ENCODE measurements at places on chromosomes 12 and 14.

- DNase-seq, result no peak
These were observed 13.4 kb downstream of the ATP23 start for GRCh38 chr12:57954768-57955167.

DNA sequence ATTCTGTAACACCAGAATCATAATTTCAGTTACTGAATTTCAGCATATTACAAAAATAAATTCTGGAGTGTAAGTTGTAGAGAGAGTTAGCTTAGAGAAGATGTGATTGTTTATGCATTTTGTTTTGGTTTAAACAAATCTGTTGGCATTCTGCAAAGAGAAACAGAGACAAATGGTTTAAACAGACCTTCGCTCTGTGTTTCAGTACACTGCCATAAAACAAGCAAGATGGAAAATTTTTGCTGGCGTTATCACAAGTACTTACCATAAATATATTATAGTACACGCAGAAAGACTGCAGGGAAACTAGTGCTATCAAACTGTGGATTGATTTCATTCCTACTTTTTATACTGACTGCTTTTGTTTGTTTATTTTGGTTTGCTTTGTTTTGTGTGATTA, 850.3 kb upstream of the FOXG1 start:
- DNase-seq, result no peak

DNA sequence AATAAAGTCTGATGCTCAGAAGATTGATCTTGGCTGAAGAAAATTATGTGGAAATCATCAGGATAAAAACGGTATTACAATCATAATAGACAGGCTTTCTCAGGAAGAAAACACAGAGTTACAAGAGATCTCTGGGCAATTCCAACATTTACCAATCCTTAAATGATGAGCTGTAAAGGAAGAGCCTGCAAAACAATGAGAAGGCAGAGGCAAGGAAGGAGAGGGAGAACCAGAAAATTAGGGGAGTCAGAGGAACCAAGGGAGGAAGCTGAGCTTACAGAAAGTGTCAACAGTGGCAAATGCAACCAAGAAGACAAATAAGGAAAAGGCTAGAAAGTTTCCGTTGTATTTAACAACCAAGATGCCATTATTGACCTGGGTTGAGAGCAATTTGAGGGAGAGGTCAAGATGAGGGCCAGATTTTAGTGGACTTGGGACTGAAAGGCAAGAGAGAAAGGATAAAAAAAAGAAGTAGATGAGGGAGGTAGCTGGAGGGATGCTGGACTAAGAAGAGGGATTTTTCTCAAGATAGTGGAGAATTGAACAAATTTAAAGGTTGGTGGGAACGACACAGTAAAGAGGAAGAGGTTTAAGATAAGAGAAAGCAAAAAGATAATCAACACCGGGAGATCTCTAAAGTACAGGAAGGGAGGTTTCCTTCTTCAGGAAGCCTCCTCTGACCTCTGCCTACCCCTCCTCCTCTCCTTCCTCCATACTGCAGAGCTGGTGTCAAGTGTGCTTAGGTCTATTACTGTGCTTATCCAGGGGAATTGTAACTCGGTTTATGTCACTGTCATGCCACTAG, 116.9 kb downstream of the DUSP6 start:
- DNase-seq, result no peak

DNA sequence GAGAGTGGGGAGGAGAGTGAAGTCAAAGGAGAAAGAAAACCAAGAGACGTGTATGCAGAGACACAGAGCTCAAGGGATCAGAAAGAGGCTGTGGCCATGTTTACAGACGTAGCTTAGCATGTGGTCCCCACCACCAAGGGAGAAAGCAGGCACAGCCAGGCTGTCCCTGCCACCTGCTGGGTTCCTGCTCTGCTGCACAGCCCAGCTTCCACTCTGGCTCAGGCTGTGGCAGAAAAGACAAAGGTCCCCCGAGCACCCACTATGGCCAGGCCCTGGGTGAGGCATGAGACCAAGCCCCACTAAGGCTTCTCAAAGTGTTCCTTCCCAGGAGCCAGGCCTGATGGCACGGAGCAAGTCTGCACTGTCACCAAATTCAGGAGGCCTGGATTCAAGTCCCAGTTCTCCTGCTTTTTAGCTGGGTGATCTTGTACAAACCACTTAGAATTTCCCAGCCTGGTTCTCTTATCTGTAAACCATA, 25.9 kb upstream of the COL2A1 start:
- peak; percentile 50 for DNase-seq

- no peak for DNase-seq
These were observed 50.9 kb downstream of the SUPT16H start for GRCh38 chr14:21332950-21333349.

Measured in NCI-H1092 treated with DMSO at 0.1 percent for 48 hours (cell line).